Femur (tissue), 1 donor: ENCODE measurements at places on chromosomes 5 and 9.
A peak's percentile ranks its signal among the peaks of the same experiment; 100 is the strongest.

- peak; percentile 28 for DNase-seq
These were observed 52.3 kb upstream of the CNTLN start for GRCh38 chr9:17082343-17083064.

DNA sequence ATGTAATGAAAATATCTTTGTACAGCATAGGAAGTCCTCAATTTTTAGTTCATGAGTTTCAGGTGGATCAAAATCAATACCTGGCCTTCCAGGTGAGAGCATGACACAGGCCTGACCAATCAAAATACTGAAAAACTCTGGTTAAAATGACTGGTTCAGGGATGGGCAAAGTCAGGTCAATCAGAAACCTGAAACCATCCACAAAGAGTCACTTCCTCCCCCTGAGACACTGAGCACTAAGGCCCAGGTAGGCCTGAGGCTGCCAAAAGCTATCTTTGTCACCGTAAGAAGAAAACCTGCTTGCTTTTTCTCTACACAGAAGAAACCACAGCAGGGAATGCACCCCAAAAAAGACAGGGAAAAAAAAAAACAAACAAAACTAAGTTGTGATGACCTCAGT, 444.8 kb downstream of the TLR4 start:
- DNase-seq: no peak

DNA sequence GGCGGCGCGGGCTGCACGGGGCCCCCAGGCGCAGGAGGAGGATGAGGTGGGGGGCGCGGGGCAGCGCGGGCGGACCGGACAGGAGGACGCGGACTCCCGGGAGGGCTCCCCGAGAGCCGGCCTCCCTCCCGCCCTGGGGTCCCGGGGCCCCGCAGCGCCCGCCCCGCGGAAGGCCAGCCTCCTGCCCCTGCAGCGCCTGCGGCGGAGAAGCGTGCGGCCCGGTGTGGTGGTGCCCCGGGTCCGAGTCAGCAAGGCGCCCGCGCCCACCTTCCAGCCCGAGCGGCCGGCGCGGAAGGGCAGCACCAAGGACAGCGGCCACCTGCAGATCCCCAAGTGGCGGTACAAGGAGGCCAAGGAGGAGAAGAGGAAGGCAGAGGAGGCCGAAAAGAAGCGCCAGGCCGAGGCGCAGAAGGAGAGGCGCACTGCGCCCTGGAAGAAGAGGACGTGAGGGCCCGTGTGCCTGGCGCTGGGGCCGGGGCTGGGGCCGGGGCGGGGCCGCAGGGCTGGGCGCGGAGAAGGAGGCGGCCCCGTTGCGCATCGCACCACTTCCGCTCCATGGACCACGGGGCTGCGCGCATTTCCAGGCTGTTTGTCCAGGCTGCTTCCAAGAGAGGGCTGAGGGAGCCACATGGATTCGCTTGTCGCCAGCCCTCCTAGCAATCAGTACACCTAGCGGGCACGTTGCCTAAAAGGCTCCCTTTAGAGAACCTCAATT, 86.0 kb downstream of the ANKRD33B start:
- DNase-seq: peak; percentile 46

- DNase-seq: peak; percentile 38
These were observed 46.6 kb downstream of the CYFIP2 start for GRCh38 chr5:157312492-157312891.

GRCh38 chr9:35353731-35354365, 136.1 kb upstream of the RUSC2 start:
- DNase-seq: no peak

DNA sequence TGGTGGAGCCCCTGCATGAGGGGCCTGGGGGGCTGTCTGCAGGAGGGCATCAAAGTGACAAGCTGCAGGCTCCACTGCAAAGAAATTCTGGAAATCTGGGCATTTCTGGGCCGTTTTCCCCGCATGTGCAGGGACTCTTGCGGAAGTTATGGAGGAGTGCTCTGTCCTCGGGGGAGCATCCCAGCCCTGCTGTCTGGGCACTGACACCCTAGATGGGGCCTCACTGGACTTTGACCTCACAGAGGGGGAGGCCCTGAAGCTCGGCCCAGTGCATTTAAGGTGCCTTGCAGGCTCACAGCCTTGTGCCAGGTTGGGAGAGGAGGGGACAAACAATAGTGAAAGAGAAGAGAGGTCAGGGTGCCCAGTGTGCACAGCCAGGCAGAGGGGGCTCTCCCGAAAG, 35.4 kb downstream of the LHX3 start:
- no peak for DNase-seq

DNA sequence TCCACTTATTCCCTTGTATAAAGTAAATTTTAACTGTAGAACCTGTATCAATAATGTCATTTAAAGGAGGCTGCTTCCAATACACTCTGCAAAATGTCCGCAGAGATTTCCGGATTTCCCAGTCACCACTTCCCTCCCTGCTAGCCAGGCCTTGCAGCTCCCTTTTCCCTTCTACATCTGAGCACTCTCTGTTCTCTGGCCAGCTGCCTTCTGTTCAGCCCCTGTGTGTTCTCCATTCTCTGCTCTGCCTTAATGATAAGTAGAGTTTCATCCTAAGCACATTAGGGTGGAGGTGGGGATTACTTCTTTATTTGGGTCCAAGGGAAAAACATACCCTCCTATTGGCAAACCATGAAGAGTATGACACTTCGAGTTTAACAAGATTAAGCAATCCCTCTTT, 719.6 kb upstream of the WWC1 start:
- no peak for DNase-seq

DNA sequence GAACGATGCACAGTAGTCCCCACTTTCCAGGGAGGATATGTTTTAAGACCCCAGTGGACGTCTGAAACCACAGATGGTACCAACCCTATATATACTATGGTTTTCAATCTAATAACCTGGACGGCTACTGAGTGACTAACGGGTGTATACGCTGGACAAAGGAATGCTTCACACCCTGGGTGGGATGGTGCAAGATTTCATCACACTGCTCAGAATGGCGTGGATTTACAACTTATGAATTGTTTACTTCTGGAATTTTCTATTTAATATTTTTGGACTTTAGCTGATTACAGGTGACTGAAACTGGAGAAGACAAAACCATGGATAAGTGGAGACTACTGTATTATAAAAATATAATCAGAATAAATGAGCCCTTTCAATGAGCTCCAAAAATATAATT, 147.6 kb upstream of the TRIM32 start:
- DNase-seq: no peak

- DNase-seq: no peak
These were observed 259.7 kb upstream of the ZNF608 start for GRCh38 chr5:125006011-125006685.

DNA sequence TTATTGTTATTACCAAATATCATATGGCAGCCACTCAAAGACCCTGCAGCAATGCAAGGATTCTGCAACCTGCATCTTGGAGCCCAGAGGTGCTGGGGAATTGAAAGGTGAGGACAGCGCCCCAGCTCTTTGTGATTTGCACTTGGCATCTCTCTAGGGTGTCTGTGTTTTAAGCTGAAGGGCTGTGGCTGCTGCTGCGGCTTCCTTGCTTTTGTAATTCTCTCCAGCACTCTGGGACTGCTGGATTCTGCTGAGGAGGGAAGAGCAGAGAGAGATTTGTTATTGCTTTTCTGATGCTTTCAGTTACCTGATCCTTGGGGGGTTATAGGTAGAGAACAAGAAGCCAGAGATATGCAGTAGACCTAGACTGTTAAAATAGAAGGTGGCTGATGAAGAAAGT, 562.4 kb downstream of the EBF1 start:
- DNase-seq: no peak

- DNase-seq: no peak
These were observed 40.8 kb downstream of the SNX18 start for GRCh38 chr5:54558362-54558761.

DNA sequence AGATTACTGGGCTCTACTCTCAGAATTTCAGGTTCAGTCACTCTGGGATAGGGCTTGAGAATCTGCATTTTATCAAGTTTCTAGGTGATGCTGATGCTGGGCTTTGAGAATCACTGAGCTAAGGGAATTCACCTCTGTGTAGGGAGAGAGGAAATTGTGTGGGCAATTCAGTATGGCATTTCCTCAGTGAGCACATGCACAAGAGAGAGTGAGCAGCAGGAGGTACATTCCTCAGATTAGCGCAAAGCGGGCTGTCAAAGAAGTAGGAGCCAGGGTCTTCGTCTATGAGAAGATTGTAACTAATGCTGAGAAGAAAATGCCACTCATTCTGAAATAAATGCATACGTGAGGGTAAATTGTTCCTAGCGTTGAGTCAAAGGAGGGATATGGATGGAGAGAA, 175.9 kb downstream of the KIF4B start:
- DNase-seq: no peak

DNA sequence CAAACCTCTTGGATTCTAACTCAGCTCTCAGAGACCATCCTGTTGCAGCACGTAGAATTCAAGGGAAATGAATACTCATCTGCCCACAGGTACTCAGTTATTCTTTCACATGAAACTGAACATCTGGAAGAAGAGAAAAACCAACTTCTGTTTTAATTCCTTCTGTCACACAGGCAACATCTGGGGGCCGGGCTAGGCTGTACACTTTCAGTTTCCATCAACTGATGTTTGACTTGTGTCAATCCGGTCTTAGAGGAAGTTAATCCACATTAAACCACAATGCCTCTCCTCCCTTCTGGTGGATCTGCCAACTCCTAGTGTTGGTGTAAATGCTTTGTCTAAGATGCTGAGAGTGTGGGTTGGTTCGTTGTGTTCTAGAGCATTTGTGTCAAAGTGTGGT, 17.6 kb downstream of the DMRT3 start:
- no peak for DNase-seq

- DNase-seq: no peak
These were observed 7.7 kb downstream of the CCNI2 start for GRCh38 chr5:132754947-132755346.

GRCh38 chr9:114501796-114502682, 3.2 kb downstream of the WHRN start:
- no peak for DNase-seq

DNA sequence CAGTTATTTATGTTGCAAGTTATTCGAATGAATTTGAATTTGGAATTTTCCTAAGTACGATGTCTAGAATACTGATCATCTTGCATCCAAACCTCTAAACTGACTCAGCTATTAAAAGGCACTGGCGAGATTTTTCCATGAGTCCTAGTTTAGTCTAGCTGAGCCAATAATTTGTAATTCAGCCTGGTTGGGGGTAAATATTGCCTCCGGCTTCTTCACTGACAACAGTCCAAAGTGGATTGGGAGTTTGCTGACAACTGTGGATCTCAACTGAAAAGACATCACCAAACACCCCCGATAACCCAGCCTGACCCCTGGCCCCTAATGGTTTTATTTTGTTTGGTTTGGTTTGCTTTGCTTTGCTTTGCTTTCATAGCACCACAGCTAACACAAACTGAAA, 189.8 kb upstream of the DAPK1 start:
- no peak for DNase-seq

GRCh38 chr5:116135344-116135743, 50.5 kb downstream of the COMMD10 start:
- DNase-seq: no peak

DNA sequence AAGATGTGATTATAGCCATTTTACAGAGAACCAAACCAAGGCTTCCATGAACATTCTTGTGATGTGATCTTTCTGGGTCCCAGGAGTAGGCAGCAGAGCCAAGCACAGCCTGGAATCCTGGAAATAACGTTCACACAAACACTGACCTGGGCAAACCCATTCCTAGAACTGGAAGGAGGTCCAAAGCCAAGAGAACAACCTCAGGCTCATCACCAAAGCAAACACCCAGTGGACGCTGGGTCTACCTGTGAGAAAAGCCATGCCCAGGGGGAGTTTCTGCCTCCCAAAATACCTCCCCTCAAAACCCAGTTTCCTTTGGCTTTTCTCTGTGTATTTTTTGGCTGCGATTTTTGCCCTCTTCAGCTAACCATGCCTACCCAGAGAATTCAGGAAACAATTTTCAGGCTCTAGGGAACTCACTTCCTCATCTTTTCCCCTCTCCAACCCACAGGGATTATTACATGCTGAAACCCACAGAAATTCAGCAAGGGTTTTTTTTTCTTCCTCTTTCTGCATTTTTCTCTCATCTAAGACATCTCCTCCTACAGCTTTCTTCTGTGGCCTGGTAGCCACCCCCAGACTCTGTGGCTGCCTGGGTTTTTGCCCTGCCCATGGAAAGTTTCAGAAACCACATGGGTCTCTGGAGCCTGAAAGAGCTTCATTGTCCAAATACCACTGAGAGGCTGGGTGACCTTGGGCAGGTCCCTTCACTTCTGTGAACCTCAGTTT, 75.0 kb downstream of the TNC start:
- peak; percentile 70 for DNase-seq

DNA sequence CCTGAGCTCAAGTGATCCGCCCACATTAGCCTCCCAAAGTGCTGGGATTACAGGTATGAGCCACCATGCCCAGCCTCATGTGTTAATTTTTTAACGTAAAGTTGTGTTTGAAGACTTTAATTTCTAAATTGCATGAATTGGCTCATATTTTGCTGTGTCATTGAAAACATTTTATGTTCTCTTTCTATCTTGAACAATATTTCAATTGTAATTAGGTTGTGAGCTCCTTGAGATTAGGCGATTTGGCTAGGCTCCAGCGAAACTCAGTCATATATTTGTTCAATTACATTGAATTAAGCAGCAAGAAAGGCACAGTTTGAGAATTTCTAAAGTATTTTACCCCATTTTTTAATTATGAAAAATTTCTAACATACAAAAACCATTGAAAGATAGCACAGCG, 34.0 kb downstream of the GAPVD1 start:
- no peak for DNase-seq

DNA sequence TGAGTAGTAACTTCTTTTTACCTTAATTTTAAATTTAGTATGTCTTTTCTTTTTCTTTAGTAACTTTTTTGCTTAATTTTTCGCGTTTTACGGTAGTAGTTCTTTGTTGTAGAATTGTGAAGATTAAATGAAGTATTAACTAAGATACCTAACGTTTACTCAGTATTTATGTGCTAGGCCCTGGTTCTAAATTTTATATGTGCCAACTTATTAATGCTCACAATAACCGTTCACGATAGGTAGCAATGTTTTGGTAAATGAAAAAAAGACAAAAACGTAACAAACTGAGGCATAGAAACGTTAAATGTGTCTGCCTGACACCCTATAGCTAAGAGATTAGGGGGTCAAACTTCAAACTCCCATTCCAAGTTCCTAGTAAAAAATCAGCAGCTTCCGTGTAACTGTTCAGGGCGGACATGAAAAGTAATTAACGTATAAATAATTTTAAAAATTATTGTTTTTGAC, 1.2 kb downstream of the MRPS30 start:
- DNase-seq: no peak

- no peak for DNase-seq
These were observed 105.1 kb upstream of the GNA14 start for GRCh38 chr9:77753180-77753579.

GRCh38 chr9:85392260-85392659, 349.5 kb downstream of the AGTPBP1 start:
- DNase-seq: no peak

- DNase-seq: no peak
These were observed 7.2 kb upstream of the MCC start for GRCh38 chr5:113495422-113495841.

DNA sequence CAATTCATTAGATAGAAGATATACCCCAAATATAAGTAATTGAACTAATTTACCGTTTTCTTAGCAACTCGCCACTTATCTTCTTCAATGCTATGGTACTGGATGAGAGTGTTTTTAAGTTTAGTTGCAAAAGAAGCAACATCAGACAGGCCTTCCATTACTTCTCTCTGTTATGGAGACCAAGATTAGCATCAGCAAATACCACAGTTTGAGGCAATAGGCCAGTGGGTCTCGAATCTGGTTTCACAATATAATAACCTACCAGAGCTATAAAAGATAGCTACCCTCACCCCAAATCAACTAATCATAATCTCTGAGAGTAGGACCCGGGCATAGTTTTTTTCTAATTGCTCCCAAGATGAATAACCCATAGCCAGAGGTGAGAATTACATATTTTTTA, 5.1 kb downstream of the STARD4 start:
- DNase-seq: no peak
